ENCODE measurements at places on chromosomes 16 and 17.

- no peak for DNase-seq
Observed at GRCh38 chr16:15636392-15636873, 6.5 kb downstream of the MARF1 start.

DNA sequence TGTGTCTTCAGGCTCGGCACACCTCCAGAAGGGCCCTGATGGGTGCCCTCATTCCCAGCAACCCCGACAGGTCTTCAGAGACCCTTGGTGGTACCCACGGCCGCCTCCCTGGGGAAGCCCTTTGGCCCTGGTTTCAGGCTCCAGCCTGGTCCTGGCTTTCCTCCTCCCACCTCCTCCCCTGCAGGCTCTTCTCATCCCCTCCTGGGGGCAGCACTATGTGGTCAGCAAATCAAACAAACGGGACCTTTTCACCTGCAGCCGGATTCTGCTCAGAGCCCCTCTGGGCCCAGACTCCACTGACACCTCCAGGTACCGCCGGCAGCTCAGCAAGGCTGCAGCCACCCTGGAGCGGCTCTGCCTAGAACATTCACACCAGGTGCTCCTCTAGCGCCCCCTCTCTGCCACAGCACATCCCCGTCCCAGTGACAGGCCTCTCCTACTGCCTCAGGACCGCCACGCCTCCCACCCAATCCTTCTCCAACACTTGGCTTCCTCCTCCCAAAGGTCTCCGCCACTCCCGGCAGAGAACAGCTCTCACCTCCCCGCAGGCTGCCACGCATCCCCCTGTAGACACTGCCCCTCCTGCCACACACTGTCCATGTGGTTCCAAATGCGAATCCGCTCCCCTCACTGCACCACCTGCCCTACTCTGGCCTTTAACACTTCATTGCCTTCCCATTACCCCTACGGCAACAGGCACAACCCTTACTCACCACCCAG, 12.0 kb downstream of the CORO7 start:
- DNase-seq = no peak

DNA sequence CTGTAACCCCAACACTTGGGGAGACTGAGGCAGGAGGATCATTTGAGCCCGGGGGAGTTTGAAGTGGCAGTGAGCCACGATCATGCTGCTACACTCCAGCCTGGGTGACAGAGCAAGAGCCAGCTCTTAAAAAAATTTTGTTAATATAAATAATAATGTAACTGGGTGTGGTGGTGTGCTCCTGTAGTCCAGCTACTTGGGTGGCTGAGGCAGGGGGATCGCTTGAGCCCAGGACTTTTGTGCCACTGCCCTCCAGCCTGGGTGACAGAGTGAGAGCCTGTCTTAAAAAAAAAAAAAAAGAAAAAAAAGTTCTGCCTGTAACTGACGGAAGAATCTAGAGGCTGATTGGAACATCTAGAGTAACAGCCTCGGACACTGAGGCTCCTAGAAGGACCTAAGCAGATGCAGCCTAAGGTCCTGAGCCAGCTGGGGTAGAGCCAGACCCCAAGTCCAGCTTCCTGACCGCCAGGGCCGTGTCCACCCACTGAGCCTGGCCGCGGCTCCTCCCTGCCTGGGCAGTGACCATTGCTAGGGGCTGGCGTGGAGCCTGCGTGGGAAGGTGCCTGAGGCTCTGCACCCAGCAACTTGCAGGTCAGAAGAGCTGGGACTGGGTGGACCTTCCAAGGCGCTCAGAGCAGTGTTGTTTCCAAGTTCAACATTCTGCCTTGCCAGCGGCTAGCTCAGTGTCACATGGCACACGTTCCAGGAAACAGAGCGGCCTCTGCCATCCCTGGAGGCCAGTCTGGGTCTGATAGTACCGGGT, 209.4 kb upstream of the CIBAR2 start:
- DNase-seq = no peak

DNA sequence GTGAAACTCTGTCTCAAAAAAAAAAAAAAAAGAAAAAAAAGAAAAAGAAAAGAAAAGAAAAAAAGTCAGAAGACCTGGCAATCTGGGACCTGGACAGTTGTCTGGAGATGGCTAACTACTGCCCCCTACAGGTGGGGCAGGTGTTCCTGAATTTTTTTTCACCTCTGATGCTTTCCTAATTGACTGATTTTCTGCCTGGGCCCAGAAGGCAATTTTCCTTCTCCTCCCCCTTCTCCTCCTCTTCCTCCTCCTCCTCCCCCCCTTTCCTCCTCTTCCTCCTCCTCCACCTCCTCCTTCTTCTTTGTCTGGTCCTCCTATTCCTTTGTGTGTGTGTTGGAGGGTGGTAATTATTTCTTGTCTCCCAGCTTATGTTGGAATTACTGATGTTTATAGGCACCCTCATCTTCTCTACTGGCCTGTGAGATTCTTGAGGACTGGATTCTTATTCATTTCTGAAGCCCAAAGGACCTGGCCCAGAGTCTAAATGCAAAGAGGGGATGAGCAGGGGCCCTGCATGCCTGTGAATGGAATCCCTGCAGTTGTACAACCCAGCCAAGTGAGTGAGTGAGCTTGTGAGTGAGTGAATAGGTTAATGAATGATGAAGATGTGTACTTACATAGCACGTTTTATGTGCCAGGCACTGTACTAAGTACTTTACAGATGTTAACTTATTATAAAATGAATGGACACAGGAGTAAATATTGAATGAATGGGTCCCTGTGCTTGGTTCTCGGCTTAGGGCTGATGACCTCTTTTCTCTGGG, 26.9 kb downstream of the IRX5 start:
- DNase-seq = no peak

GRCh38 chr17:66373944-66374817, 71.8 kb downstream of the PRKCA start:
- no peak for DNase-seq

DNA sequence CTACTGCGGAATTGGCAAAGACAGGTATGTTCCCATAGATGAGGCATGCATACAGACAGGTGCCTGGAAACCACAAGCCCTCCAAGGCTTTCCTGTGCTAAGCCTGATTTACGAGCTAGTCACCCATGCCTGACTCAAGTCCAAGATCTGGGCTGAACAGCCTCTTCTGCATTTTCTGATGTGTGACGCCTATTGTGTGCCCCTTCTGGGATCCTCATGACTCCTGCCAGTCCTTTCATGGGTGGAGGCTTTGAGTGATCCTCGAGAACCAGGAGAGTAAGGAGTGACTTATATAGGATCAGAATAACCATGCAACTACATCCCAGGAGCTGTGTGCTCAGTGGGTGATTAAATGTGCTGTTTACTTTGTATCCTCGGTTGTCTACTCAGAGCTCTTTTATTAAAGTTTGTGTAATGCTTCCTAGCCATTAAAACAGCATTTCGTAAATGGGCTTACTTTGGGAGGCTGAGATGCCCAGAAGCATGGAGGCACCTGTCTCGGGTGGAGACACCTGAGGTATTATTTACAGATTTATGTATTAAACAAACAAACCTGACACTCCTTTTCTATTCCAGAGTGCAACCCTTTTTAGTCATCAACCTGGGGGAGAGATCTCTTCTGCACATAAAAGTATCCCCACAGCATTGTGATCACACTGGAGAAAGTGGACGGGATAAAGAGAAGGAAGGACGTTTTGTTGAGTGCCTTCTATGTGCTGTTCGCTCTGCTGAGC, 373.0 kb upstream of the DYNLRB2 start:
- no peak for DNase-seq
